ENCODE measurements at places on chromosomes 6 and 20.

- no peak for DNase-seq
Observed at GRCh38 chr20:44901974-44902373, 7.9 kb upstream of the PABPC1L start.

- no peak for DNase-seq
Observed at GRCh38 chr6:10692965-10693538, 1.4 kb downstream of the C6orf52 start.

GRCh38 chr6:158561321-158561884 is 1.5 kb downstream of the TMEM181 start:
- DNase-seq = no peak

GRCh38 chr6:33673851-33674250 is 37.6 kb downstream of the UQCC2 start:
- no peak for DNase-seq

GRCh38 chr20:21173485-21173884 is 47.6 kb downstream of the KIZ start:
- DNase-seq = no peak

Measured in HuH-7 (cell line).